Stimulated activated CD8-positive, alpha-beta memory T cell treated with anti-CD3 and anti-CD28 coated beads, Interleukin-4, amount 100 ng/mL, for 48 hours (primary cell): ENCODE measurements at places on chromosomes 4 and X.

DNA sequence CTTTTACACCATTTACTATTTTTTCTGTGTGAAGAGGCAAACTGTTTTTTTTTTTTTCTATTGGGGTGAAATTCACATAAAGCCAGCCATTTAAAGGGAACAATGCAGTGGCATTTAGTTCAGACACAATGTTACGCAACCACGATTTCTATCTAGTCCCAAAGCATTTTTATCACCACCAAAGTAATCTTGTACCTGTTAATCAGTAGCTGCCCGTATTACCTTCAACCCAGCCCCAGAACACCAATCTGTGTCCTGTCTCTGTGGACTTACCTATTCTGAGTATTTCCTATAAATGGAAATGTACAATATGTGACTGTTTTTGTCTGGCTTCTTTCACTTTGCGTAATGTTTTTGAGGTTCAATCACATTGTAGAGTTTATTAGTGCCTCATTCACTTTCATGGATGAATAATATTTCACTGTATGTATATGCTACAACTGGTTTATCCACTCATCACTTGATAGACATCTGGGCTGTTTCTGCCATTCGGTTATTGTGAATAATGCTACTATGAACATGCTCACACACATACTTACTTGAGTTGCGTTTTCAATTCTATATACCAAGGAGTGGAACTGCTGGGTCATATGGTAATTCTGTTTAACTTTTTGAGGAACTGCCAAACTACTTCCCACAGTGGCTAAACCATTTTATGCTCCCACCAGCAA, 116.2 kb downstream of the CDS1 start:
- no peak for DNase-seq

- no peak for DNase-seq
Observed at GRCh38 chr4:128954941-128955340, 138.4 kb downstream of the SCLT1 start.

DNA sequence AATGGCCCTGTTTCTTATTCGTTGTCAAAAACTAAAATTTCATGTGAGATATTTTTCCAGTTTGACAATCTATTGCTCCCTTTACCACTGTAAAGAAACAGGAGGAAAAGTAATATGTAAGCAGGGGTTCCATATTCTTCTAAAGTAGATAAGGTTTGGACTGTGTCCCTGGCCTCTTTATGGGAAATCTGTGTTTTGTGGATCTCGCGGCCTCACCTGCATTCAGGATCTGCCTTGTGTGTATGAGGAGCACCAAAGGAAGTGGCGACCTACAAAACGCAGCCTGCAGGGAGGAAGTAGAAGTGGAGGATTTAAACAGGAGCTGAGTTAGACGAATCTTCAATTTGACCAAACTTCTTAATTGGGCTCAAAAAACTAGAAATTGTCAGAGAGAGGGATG, 67.0 kb downstream of the RASGEF1B start:
- DNase-seq, result no peak

DNA sequence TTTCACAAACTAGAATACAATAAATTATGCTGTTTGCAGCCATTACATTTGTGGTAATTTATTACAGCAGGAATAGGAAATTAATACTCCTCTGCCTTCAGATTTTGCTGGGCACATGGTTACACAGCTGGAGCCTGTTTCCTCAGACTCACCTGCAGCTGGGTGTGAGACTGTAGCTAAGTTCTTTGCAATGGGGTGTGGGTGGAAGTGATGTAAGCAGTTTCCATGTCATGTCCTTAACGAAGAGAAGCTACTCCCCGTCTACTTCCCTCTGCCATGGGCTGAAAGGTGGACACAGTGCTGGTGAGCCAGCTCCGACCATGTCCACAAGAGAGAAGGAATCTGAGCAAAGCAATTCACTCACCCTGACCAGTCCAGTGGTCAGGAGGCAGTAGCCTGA, 18.2 kb downstream of the SH3KBP1 start:
- no peak for DNase-seq

DNA sequence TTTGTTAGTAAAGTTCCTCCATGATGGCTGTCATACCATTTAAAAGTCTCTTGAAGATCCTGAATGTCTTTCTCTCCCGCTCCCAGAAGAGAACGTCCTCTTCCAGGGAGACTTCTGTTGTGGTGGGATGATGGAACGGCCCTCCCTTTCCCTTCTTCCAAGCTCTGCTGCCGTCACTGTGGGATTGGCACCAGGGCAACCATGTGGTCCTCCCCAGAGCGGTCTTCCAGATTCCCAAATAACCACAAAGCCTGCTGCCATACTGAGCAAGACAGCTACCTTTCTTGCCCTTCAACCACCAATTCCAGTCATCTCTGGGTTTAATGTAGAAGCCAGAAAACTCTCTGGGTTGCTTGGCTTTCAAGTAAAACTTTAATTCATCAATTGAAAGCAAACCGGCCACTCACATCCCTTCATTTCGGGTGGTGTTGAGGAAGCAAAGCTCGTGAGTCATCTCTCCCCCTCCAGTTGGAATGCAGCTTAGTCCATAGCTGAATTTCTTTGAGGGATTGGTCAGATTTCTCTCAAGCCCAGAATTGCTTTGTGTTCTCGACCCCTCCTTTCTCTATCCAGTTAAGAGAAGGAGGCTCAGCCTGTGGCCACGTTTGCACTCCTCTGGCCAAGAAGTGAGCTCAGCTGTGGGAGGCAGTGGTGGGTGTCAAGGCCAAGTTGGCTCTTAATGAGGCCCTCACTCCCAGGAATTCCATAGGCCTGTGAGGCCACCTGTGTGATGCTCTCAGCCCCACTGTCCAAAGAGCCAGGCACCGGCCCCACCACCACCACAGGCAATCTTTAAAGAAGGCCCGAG, 36.9 kb downstream of the FHDC1 start:
- no peak for DNase-seq

DNA sequence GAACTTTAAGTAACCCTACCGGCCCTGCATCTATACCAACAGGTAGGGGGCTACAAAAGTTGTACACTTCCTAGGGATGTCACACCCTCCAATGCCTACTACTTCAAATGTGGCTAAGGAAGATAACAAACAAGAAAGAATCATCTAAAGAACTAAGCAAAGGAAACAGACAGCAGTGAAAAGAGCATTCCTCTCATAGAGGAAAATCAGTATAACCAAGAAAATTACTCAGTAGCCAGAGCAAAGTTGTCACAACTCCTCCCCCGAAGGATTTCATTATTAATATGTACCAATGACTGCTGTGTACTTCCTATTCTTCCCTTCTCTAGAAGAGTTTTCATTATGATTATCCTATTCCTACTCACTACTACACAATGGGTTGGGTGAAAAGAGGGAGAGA, 12.6 kb downstream of the ANKRD17 start:
- DNase-seq, result no peak

DNA sequence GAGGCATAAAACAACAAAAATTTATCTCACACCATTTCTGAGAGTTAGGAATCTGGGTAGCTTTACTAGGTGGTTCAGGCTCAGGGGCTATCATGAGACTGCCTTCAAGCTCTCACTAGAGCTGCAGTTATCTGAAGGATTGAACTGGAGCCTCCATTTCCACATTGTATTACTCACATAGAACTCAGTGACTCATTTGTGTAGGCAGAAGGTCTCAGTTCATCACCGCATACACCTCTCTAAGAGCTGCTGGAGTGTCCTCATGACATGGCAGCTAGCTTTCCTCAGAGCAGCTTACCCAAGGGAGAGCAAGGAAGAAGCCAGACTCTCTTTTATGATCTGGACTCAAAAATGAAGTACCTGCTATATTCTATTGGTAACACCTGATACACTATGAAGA, 389.2 kb downstream of the IQCM start:
- DNase-seq, result no peak

GRCh38 chrX:22063284-22063683, 31.2 kb downstream of the PHEX start:
- DNase-seq, result peak; percentile 54

- no peak for DNase-seq
Observed at GRCh38 chrX:103210056-103210455, 4.9 kb upstream of the BEX4 start.

- DNase-seq, result no peak
Observed at GRCh38 chr4:23728393-23728792, 161.5 kb downstream of the PPARGC1A start.
